Dermis lymphatic vessel endothelial cell (primary cell): ENCODE measurements at places on chromosomes 5 and 9. TPM values are rescaled to one million over a fixed set of nuclear protein-coding genes. Genes with fewer than 3 reads are reported as not detected.

The CLIC3 gene
- not detected in 2 replicates for total RNA-seq

The FAM78A gene
- 2.8 and 3.7 TPM in 2 replicates for total RNA-seq

The ANKRD34B gene
- under 0.01 TPM in 1 of 2 replicates, not detected in the other for total RNA-seq

The MLANA gene
- not detected in 2 replicates for total RNA-seq

The SERF1A gene
- 4.6 and 4.9 TPM in 2 replicates for total RNA-seq

The PTGES gene
- 0.09 and 0.65 TPM in 2 replicates for total RNA-seq

The PTGES2 gene
- 50.5 and 60.2 TPM in 2 replicates for total RNA-seq

The DEPDC1B gene
- 1.6 and 3.1 TPM in 2 replicates for total RNA-seq

The NAA35 gene
- 18.1 and 21.1 TPM in 2 replicates for total RNA-seq

The FCN2 gene
- not detected in 2 replicates for total RNA-seq

The SMIM33 gene
- not detected in 2 replicates for total RNA-seq

The SOHLH1 gene
- total RNA-seq = not detected in 2 replicates

The AGXT2 gene
- not detected in 2 replicates for total RNA-seq

The ADAMTS13 gene
- total RNA-seq = 0.52 and 0.65 TPM in 2 replicates

The CMYA5 gene
- under 0.01 and 0.09 TPM in 2 replicates for total RNA-seq

The PDE6A gene
- total RNA-seq = 0.11 TPM in 1 of 2 replicates, not detected in the other

The BTNL8 gene
- total RNA-seq = 0.09 and 0.22 TPM in 2 replicates
